ENCODE measurements at places on chromosomes 13 and 19.

- DNase-seq, result no peak
Measured at GRCh38 chr13:40530961-40531360, 135.5 kb downstream of the FOXO1 start.

- no peak for DNase-seq
Measured at GRCh38 chr19:34277244-34277643, 22.9 kb downstream of the GARRE1 start.

- no peak for DNase-seq
Measured at GRCh38 chr13:72469906-72470305, 257.5 kb downstream of the MZT1 start.

DNA sequence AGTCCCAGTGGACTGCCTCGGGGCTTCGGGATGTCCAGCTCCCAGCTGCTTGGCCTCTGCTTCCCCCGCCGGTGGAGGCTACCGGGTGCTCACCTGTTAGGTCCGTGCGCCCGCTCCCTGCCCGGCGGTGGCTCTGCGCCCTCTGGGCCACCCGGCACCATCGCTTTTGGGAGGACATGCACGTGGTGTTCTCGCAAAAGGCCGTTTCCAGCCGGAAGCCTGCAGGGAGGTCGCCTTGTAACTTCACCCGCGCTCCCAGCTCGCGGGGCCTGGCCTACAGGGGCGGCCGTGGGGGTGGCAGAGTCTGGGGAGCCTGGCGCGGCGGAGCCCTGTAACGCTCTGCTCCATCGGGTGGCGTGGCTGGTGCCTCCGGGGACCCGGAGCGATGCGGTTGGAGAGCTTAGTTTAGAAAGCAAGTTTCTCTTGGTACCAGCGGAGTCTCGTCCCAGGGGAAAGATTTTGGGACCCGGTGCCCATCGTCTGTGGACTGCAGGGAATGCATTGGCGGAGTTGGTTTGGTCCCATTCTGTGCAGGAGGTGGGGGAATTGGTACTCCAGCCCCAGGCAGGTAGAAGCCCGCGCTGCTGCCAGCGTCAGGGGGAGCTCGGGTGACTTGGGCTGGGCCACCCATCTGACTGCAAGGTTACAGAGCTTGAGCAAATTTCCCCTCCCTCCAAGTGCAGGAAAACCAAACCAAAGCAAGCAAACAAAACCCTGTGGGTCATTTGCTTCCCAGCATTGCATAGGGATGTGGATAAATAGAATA is 673 bp downstream of the SPATA13 start:
- no peak for DNase-seq

GRCh38 chr13:31875134-31875533 is 135.8 kb downstream of the RXFP2 start:
- no peak for DNase-seq

GRCh38 chr19:17035842-17036424 is 9.3 kb upstream of the CPAMD8 start:
- DNase-seq, result no peak

GRCh38 chr19:39136225-39136940 is 10.8 kb downstream of the PAK4 start:
- no peak for DNase-seq

DNA sequence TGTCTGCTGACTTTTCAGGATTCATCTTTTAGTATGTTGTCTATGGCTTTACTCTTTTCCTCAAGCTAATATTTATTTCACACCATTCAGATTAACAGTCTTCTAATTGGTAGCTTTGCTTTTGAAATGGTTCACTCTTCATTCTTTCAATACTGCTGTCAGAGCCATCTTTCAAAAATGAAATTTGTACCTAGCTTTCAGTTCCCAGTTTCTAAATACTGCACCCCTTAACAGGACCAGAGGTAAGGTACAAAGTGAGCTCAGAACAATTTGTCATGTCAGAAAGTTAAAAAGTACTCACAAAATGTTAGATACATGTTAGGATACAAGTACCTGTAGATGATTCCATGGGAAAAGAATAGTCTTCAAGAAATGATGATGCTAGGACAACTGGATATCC is 83.0 kb downstream of the FNDC3A start:
- DNase-seq, result no peak

DNA sequence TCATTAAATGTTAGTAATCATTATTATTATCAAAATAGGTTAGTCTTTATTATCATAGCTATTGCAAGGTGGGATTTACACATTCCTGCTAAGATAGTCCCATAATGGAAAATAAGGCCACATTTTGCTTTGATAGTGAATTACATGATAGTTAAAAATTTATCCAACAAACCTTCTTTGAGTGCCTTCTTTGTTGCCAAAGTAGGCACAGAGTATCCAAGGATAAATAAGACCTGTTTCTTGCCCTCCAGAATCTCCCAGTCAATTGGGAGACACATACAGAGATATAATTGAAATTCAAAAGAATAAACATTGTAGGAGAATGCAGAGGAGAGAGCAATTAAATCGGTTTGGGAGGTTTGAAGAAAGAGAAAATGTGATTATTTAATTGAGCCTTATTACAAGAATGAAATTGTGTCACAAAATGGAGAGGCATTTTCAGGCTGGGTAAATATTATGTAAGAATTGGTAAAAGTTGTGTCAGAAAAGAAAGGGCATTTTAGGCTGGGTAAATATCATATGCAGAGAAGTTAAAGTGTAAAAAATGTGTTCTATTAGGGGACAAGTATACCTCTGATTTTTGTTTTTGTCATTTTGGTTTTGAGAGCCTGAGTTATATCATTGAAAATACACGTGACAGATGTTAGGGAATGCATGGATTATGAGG is 189.3 kb downstream of the POU4F1 start:
- DNase-seq, result no peak

GRCh38 chr19:39325778-39326665 is 5.4 kb upstream of the LRFN1 start:
- DNase-seq, result no peak

DNA sequence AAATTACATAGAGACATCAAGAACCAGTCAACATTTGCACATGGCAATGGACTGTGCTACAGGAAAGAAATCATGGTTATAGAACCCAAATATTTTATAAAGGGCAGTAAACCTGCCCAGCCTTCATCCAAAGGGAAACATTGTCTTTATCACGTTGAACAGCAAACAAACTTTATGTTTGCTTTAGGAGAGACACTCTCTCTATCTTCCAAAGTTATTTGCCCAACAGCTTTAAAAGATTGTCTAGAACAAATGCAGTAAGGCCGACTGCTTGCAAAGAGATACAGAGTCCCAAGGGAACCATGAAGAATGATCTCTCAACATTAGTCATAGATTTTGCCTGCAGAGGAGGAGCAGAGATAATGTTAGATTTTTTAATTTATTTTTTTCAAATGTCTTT is 1323.5 kb upstream of the SLC10A2 start:
- no peak for DNase-seq

GRCh38 chr13:63425131-63425530 is 2009.5 kb upstream of the PCDH20 start:
- DNase-seq, result no peak

- DNase-seq, result no peak
Measured at GRCh38 chr13:57899096-57899495, 267.6 kb downstream of the PCDH17 start.

GRCh38 chr19:2507109-2507508 is 31.2 kb downstream of the GADD45B start:
- DNase-seq, result peak; percentile 94

GRCh38 chr19:10388957-10389356 is 8.6 kb upstream of the TYK2 start:
- DNase-seq, result peak; percentile 70

DNA sequence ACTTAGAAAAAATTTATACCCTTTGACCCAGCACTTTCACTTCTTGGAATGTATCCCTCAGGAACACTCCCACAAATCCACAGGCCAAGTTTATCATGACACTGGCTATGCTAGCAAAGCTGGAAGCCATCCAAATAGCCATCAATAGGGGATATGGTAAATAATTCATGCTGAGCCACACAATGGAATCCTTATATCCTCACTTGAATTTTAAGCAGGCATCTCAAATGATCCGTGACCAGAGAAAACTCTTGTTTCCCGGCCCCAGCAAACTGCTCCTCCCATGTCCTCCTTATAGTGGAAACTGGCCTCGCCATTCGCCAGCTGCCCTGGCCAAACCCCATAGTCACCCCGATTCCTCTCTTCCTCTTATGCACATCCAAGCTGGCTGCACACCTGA is 37.6 kb downstream of the GRIK5 start:
- DNase-seq, result peak; percentile 99

DNA sequence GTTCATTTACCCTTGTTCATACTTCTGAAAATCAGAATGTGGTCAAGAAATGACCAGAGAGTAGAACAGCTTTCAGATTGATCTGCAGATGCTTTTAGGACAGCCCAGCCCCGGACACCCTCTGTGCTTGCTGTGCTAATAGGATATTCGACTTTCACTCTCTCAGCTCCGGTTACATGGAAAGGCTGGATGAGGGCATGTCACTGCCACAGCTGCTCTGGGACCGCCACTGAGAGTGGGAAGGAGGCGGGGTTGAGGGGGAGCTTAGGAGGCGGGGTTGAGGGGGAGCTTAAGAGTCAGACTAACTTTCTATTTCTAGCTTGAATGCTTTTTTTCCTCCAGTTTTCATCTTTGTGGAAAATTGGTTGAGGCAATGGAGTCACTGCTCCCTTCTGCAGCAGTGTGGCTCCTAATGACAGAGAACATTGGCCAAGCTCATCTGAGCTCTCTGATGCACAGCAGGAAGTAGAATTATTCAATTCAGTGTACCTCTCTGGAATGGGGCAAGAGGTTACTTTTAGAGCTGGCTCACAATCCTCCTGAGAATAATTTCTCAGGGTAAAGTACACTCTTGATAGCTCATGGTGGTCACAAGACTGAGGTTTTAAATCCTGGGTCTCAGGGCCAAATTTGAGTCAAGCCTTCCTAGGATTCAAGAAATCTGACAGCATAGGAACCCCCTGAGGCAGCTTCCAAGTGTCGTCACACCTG is 74.6 kb upstream of the NPAS1 start:
- peak; percentile 61 for DNase-seq

DNA sequence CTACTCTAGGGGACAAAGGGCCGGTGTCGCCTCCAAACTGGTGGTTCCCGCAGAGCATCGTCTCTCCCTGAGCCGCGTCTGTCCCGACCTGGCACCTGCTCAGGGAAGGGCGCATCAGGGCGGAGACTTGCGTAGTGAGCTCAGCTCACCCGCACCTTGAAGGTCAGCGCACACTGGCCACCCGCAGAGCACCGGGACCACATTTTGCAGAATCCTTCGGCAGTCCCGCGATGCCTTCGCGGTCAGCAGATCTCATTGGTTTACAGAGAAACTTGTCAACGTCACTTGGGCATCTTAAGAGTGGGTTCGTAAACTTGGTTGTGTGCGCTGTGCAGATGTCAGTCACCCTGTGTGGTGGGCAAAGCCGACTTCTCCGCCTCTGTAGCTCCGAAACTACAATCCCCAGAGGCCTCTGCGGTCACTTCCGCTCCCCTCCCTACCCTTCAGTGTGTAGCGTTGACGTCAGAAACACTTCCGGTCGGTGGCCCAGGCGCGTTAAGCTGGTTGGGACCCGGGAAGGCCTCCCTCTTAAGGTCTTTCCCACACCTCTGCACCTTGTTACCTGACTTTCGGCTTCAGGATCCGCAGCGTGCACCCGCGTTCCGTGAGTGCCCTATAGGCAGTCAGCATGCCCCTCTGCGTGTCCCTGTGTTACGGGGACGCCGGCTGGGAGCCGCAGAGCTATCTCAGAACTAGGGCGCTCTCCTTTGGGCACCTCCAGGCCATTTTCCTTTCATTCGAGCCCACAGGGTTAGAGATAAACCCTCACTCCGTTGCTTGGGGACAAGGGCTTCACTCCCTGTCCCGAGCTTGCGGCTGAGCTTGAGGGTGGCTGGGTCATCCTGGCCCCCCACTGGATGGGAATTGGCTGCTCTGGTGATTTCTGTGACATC is 36.5 kb upstream of the ZNF527 start:
- DNase-seq, result peak; percentile 85

GRCh38 chr13:33110713-33111413 is 94.6 kb downstream of the KL start:
- DNase-seq, result no peak

GRCh38 chr19:18433015-18433691 is 4.8 kb downstream of the ISYNA1 start:
- no peak for DNase-seq

DNA sequence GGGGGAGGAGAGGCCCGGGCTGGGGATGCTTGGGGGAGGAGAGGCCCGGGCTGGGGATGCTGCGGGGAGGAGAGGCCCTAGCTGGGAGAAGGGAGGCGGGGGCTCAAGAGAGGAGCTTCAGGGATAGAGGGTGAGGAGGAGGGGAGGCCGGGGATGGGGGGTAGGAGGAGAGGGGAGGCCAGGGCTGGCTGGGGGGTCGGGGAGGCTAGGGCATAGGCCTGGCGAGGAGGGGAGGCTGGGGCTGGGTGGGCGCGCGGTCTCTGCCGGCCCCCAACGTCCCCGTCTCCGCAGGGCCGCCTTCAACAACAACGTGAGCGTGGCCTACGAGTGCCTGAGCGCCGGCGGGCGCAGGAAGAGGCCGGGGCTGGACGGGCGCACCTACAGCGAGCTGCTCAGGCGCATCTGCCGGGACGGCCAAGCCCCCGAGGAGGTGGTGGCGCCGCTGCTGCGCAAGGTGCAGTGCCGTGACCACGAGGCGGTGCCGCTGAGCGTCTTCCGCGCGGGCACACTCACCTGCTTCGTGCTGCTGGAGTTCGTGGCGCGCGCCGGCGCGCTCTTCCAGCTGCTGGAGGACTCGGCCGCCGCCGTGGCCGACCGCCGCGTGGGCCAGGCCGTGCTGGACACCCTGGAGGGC is 11.4 kb downstream of the TPGS1 start:
- DNase-seq, result no peak

DNA sequence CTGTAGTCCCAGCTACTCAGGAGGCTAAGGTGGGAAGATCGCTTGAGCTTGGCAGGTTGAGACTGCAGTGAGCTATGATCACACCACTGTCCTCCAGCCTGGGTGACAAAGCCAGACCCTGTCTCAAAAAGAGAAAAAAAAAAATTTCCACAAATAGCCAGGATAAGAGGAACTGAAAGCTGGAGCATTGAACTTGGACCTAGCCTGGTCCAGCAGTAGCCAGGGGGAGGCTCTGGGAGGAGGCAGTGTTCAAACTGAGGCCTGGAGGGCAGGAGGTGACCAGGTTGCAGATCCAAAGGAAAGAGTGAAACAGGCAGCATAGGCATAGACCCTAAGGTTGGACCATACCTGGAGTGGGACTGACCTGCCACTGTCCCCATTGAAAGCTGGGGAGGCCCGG is 26.9 kb upstream of the PIK3R2 start:
- DNase-seq, result no peak

DNA sequence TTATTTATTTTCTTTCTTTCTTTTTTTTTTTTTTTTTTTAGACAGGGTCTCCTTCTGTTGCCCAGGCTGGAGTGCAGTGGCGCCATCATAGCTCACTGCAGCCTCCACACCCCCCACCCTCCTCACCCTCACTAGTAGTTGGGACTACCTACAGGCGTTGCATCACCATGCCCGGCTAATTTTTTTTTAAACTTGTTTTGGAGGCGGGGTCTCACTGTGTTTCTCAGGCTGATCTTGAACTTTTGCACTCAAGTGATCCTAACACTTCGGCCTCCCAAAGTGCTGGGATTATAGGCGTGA is 33.6 kb downstream of the GJA3 start:
- DNase-seq, result no peak
